ENCODE measurements at places on chromosomes 2 and 18. TPM values are rescaled to one million over a fixed set of nuclear protein-coding genes. Genes with fewer than 3 reads are reported as not detected.

The PRSS56 gene
- 0.15 TPM for total RNA-seq

The APOB gene
- total RNA-seq, result 9.7 TPM

The MAP2 gene
- 3.4 TPM for total RNA-seq

The TGOLN2 gene
- total RNA-seq, result 66.9 TPM

The CFAP53 gene
- total RNA-seq, result not detected

The IGFBP5 gene
- 156 TPM for total RNA-seq

The CXCR2 gene
- total RNA-seq, result 1.1 TPM

The CYTIP gene
- total RNA-seq, result 1.2 TPM

The LGALSL gene
- 5.8 TPM for total RNA-seq

The EFEMP1 gene
- 50.7 TPM for total RNA-seq

The SOX11 gene
- 0.10 TPM for total RNA-seq

The SNTG2 gene
- 0.77 TPM for total RNA-seq

The E2F6 gene
- 12.6 TPM for total RNA-seq

The SPATS2L gene
- 98.0 TPM for total RNA-seq

The MARCHF4 gene
- total RNA-seq, result not detected

- no peak for DNase-seq
These were observed 27.0 kb upstream of the ST3GAL5 start for GRCh38 chr2:85915606-85916303.

DNA sequence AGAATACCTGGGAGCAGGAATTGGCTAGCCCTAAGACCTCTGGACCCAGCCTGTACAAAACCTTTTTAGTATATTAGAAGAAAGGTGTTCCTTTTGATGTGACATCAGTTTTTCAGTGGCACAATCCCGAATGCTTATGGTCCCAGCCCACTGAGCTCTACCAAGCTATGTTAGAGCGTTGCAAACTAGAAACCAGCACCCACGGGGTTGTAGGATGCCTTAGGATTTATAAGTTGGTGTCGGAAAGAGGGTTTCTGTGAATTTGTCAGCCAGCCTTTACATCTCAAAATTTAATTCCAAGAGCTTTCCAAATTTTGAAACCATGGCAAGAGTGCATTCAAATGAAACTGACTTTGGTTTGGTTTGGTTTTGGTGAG lies 499 bp upstream of the LMAN1 start:
- no peak for DNase-seq

- DNase-seq, result no peak
These were observed 37.1 kb upstream of the CTLA4 start for GRCh38 chr2:203830304-203831055.

- no peak for DNase-seq
These were observed 16.0 kb downstream of the EPG5 start for GRCh38 chr18:45951016-45951714.

GRCh38 chr18:39698436-39698835 lies 2132.8 kb upstream of the CELF4 start:
- no peak for DNase-seq

GRCh38 chr2:30287857-30288513 lies 56.7 kb downstream of the LBH start:
- no peak for DNase-seq

DNA sequence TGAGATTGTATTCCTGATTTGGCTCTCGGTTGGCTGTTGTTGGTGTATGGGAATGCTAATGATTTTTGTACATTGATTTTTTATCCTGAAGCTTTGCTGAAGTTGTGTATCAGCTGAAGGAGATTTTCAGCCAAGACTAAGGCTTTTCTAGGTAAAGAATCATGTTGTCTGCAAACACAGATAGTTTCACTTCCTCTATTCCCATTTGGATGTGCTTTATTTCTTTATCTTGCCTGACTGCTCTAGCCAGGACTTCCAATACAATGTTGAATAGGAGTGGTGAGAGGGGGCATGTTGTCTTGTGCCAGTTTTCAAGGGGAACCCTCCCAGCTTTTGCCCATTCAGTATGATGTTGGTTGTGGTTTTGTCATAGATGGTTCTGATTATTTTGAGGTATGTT lies 90.4 kb downstream of the CYP26B1 start:
- no peak for DNase-seq

- DNase-seq, result no peak
These were observed 25.6 kb upstream of the CXXC1 start for GRCh38 chr18:50313031-50313607.

DNA sequence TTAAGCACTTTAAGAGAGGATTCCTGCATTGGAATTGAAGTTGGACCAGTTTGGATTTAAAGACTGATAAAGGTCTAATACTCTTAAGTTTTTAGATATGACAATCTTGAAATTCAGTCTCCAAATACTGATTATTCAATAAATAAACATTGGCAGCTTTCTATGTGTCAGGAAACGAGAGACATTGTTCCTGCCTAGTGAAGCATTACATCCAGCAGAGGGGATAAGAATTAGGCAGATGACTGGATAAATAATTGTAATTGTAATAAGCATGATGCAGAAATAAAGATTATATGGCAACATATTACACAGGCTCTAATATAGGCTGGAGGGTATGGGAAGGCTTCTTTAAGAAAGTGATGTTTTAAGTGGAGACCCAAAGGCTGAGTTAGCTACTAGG lies 226.5 kb upstream of the MMADHC start:
- no peak for DNase-seq

DNA sequence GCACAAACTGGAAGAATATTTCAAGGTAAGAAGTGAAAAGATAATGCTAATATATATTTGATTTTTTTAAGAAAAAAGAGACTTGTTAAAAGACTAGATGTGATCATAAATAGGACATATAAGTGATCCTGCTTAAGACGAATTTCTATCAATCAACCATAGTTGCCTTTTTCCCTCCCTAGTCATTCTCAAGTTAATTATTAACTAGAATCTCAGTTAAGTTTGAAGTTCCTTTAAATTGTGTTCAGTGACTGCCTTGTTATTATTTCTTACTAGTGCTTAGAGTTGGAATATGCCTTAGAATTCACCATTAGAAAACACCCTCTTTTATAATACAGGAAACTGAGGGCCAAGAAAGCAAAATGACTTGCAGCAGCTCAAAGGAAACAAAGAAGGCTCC lies 141.5 kb upstream of the SP5 start:
- no peak for DNase-seq

- no peak for DNase-seq
These were observed 27.2 kb downstream of the CDKL4 start for GRCh38 chr2:39216346-39217191.

DNA sequence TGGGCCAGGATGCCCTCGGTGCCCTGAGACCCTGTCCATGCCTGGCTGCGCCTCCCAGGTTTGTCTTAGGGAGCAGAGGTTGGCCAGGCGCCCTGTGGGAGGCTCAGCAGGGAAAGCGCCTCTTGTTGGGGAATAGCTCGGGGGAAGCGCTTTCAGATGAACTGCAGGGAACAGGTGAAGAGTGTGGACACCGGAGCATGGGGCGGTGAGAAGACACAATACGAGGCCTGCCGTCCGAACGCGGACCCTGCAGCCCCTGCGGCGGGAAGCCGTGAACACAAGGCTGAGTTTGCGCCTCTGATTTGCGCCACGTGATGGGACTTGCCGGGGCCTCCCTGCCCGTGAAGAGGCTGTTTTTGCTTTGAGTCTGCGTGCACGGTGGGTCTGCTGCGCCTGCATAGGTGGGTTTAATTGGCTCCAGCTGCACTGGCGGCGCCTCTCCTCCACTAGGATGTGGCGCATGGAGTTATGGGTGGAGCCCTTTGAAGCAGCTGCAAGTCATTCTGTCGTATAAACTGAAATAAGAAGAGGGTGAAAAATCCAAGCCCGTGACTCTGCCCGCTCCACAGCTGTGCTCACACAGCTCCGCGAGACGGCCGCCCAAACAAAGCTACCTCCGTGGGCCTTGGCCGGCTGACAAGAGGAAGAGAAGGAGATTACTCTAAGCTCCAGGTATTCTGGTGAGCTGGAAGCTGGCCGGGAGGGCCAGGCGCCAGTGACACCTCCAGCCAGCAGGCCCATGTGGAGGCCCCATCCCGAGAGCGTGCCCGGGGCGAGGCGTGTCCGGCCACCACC lies 103.5 kb upstream of the CTDP1 start:
- peak; percentile 80 for DNase-seq

- no peak for DNase-seq
These were observed 30.2 kb downstream of the ADI1 start for GRCh38 chr2:3488855-3489763.

GRCh38 chr2:190722061-190722759 lies 73.3 kb downstream of the NAB1 start:
- no peak for DNase-seq

DNA sequence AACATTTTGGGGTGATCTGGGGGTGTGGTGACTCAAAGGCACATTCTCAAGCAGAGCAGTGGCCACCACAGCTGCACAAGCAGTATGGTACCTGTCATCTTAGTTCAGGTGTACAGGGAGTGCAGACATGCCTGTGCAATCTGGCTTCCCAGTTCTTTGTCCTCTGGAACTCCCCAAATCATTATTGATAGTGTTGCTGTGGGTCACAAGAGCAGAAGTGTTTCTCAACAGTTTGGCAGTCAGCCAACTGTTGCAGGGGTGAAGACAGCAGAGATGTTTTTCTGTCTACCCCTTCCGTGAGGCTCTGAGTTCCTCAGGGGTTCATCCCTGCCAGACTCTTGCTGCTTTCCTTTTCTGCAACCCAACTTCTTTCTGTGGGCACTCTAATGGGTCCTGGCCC lies 206.5 kb upstream of the ZSWIM2 start:
- DNase-seq, result no peak

GRCh38 chr2:157334797-157335196 lies 9.2 kb upstream of the ERMN start:
- no peak for DNase-seq

- DNase-seq, result no peak
These were observed 1.2 kb upstream of the SGPP2 start for GRCh38 chr2:222423186-222423585.

- no peak for DNase-seq
These were observed 2.8 kb upstream of the OTOS start for GRCh38 chr2:240143276-240143675.

DNA sequence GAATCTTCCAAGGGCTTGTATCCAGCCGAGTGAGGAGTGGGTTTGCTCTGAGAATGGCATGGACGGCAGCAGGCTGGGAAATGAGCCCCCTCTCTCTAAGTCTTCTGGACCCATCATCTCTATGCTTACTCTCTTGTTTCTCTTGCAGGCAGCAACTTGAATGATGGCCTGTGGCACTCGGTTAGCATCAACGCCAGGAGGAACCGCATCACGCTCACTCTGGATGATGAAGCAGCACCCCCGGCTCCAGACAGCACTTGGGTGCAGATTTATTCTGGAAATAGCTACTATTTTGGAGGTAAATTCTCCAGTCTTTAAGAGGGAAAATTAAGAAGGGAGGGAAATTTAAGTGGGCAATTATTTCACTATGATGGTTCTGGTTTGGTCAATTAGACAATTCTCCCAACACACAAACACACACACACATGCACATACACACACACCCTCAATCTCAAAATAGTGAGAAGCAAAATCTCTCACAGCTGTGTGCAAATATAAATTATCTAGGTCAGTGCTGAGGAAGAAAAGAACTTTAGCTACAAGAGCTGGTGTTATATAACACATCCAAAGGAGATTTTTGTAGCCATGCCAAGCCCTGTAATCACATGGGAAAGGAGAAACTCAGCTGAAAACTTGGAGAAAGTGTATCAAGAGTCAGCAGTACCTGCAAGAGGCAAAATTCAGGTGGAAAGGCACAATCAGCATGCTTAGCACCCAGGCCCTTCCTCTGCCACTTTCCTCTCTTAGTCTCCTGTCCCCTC lies 499.2 kb downstream of the CNTNAP5 start:
- DNase-seq, result no peak

DNA sequence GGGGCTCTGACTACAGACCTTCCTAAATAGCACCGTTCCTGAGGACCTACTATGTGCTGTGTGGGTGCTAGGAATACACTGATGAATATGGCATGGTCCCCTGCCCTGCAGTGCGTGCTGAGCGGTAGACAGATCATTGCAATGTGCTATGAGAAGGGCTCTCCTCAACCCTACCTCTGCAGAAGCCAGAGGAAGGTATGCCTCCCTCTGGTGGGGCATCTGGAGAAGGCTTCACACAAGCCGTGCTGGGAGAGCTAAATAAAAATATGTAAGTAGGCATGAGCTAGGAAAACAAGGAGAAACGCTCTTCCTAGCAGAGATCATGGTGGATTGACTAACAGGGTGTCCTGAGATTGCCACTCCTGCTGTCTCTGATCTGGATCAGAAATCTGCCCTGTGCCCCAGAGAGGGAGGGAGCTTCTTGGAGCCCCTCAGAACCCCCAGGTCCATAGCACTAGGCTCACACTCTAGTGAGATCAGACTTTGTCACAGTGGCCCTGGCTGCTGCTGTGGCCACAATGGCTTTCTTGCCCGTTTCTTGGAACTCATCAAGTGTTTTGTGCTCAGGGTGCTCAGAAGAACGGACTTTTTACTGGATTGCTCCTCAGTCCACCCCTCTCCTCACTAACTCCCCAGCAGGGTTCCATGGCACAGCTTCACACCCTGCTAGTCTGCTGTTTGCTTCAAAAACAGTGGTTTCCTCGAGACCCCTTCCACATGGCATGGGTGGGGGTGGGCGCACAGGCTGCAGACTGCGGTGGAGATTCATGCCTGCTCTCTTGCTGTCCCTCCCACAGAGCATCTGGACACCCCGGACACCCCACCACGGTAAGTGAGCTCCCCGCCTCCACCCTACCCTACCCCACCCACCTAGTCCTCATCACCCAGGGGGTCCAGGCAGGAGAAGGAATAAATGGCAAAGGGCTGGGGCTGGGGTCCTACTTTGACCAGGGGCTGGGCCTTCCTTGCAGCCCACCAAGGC lies 14.2 kb downstream of the SIGLEC15 start:
- no peak for DNase-seq

DNA sequence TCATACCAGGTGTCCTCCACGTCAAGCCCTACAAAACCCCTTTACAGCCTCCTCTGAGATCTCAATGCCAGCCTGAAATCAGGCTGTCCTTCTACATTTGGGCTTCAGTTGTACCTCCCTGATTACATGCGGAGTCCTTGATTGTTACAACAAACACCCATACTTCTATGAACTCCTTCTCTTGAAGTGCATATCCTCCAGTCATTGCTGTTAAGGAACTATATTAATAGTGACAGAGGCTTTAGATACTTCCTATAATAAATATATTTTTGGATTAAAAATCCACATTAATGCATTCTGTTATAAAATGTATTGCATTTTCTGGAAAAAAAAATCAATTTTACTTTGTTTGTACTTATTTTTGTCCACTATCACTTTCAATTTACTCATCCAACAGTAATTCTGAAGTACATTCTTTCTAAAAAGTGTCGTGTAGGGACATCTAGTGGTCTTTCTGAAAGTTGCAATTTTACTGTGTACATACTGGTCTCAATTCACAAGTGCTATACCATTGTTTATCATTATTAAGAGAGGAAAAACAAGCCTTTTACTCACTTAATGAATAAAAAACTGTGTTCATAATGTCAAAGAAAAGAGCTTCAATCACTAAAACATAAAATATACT lies 316.4 kb downstream of the DSEL start:
- no peak for DNase-seq
